ENCODE measurements at places on chromosomes 7 and 10.
A peak's percentile ranks its signal among the peaks of the same experiment; 100 is the strongest.

DNA sequence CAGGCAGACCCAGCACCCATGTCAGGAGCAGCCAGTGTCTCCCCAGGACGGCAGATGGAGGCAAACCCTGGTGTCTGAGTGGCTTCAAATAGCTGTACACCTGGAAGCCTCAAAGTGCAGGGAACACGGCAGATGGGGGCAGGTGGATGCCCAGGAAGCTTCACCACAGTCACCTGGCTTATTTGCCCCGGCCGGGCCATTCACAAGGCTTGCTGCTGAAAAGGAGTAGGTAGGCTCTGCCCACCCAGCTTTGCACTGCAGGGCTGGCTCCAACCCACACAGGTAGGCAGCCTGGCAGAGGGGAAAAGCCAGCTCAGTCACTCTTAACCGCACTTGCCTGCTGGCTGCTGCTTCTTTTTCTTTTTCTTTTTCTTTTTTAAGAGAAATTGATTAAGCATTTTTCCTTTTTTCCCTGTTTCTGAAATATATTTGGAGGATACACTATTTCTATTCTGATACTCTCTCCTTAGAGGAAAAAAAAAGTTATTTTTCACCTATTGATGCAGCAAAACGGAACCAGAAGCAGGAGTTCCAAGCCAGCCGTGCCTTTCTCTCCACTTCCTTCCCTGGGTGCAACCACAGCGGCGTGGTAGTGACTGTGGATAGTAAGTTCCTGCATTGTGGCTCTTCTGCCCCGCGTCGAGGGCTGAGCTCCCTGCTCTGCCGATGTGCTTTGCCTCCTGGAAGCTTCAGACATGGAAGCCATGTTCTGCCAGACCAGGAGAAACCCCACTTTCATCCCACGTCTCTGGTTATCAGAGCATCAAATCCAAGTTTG lies 118.3 kb downstream of the KLF6 start:
- DNase-seq, result peak; percentile 16

DNA sequence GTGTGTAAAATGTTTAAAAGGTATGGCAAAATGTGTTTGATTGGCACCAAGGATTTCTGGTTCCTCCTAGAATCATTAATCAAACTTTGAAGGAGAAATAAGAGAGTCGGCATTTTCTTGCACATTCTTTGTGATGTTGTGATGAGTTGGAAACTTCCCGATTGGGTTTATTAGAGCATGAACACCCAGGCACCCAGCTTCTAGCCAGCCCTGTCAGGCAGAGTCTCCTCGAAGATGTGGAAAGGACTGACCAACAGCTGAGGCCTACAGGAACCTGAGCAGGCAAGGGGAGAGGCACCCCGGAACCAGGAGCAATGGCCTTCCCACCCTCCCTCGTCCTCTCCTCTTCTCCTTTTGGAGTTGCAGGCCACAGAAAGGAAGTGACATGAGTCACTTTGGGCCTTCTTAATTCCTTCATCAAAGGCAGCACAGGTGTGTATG lies 68.7 kb downstream of the EGFR start:
- no peak for DNase-seq

DNA sequence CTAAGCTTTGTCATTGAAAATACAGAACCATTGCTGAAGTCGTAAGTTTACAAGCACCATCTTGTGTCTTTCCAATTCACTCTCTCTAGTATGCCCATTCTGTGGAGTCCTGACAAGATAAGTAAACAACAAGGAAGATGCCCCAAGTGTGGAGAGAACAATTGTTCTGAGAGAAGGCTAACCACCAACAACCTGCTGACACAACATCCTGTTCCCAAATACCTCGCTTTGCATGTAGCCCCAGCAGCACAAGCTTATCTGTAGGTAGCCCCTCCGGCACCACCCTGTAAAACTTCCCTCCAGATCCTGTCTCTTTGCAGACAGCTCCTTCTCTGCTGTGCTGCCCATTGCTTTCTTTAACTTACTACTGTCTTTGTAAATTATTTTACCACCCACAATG lies 233.3 kb upstream of the AOAH start:
- no peak for DNase-seq

DNA sequence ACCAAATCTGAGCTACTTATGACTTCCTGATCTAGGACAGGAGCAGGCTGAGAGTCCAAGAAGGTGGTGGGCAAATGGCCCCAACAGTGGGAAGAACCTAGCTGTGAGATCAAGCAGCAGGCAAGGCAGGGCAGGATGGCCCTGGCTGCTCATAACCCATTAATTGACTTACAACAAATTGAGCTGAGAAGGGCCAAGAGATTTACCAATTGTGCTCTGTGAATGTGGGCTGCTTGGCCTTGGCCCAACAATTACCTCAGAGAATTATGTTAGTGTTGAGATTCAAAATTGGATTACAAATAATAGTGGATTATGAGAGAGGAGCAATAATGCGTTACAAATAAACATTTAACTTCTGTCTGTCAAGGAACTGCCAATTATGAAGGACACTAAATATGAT lies 956.5 kb downstream of the KCNMA1 start:
- no peak for DNase-seq

- peak; percentile 67 for DNase-seq
These were observed 623 bp downstream of the TYSND1 start for GRCh38 chr10:70145666-70146488.

DNA sequence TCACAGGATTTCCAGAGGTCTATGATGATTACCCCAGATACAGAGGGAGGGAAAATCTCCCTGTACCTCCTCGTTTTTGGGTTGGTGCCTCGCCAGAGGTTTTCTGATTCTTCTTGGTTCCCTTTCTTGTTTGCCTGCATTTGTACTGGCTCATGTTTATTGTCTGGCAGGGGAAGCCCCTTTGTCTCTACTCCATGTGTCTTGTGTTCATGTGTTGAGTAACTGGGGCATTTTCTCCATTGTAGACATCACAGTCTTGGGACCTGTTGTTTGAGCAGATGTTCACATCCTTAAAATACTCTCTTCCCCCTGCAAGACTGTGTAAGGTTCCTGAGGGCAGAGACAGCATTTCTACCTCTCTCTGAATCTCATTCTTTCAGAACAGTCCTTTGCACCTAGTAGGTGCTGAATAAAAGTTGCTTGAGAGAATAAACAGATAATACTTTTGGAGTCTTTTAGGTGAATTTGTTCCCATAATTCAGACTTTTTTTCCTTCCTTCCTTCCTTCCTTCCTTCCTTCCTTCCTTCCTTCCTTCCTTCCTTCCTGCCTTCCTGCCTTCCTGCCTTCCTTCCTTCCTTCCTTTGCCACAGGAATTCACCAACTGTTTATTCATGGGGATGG lies 25.1 kb downstream of the CDK14 start:
- DNase-seq, result no peak

GRCh38 chr7:76338298-76339084 lies 20.3 kb downstream of the YWHAG start:
- no peak for DNase-seq

GRCh38 chr10:10788761-10789160 lies 228.9 kb upstream of the CELF2 start:
- no peak for DNase-seq

DNA sequence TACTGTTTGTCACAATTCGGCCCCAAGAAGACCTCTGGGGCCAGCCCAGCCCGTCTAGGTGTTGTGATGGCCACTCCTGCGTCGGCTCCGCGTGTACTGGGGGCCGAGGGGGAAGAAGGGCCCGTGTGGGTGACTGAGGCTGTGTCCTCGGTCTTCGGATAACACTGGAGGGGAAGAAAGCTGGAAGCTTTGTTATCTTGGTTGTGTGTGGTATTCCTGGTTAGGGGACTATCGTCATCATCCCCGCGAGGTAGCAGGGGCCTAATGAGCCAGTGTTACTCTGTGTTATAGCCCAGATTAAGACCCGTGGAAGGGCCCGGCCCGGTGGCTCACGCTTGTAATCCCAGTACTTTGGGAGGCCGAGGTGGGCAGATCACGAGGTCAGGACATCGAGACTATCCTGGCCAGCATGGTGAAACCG lies 854 bp downstream of the MTG1 start:
- no peak for DNase-seq

GRCh38 chr7:148296994-148297644 lies 293.4 kb upstream of the C7orf33 start:
- no peak for DNase-seq

DNA sequence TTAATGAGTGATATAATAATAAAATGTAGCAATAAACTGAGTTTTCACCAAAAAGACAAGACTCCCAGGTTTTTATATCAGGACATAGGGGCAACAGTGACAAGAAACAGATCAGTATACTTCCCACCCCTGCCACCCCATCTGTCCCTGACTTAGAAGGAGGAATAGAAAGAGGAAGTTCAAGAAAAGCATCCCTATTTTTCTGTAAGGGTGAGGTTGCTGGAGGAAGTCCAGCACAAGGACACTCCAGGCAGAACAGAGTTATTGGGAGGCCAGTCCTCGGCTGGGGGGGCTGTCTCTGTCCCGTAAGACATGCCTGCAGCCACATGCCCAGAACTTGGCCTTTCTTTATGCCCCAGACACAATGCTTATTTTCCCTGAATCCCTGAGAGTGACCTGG lies 16.5 kb upstream of the TLX1 start:
- no peak for DNase-seq

GRCh38 chr10:52650873-52651272 lies 121.7 kb downstream of the MBL2 start:
- DNase-seq, result no peak

DNA sequence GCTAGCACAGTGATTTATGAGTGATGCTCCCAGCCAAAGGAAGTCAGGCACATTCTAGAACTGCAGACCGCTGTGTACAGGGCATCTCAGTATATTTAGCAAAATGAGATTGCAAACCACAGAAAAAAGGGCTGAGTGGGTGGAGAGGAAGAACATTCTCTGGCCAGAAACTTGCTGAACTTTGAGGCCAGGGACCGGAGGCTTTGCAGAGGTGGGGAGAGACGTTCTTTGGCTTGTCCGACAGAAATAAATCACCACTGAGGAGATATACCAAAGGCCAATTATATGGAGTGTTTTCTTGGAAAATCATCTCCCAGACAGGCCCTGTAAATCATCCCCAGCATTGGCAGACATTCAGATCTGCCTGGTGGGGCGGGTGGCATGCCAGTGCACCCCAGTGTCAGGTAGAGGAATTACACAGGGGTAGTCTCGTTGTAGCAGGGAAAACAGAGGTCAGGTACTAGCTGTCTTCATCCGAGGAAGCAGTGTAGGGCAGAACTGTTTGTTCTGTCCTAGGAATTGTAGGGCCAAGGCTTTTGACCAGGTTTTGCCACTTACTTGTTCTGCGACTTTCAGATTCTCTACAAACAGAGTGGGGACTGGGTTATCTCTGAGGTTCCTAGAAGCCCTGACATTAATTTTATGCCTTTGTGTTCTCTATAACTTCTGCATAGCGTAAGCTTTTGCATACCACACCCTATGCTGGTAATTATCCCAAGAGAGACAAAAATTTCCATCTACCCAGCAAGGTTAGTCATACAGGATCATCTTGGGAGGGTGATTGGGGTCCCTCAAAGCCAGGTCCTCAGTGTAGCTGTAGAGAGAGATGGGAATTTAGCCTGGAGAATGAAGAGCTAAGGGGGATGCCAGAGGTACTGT lies 655.6 kb downstream of the LRMDA start:
- DNase-seq, result no peak

DNA sequence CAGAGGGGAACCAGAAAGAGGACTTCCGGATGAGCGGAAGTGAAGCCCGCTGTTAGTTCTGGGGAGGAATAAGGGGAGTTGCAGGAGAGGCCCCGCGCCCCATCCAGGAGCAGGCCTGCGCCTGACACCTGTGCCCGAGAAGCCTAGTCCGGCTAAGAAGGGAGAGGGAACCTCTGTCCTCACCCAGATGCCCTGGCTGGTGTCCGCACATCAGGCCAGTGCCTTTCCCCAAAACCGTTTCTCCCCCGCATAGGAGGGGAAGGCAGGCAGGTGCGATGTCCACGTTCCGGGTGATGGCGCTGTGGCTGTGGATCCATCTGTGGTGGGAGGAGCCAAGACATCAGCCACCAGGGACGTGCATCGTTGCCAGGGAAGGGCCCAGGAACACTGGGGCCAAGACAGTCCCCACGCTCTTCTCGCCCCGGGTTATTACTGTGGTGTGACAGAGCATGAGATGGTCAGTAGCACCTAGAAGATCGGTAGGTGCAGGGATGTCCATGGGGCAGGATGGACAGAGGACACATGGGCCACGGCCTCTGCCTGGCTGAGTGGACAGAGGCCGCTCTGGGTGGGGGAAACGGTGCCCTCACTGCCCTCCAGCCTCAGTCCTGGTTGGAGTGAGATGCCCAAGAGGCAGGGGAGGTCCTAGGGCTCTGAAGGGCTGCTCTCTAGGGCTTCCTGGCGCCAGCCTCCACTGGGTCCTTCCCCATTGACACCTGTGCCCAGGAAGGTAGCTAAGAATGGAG lies 262.7 kb downstream of the CELF2 start:
- no peak for DNase-seq

GRCh38 chr10:48309711-48310226 lies 3.3 kb downstream of the MAPK8 start:
- no peak for DNase-seq

DNA sequence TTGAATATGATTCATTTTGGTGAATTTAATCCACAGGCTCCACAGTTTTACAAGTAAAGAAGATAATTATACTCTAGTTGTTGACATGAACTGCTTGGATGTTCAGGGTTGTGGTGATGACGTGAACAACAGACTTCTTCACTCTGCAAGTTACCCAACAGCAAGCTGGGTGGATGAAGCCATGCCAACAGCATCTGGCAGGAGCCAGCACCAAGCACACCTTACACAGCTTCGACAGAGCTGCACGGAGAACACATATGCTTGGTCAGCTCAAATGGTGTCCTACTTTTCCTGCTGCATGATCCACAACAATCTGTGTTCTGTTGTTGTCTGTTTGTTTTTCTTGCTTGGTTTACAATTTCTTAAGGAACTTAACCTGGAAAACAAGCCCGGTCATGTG lies 9.8 kb downstream of the NOD1 start:
- DNase-seq, result no peak

GRCh38 chr10:32890444-32890843 lies 67.6 kb downstream of the ITGB1 start:
- DNase-seq, result no peak

DNA sequence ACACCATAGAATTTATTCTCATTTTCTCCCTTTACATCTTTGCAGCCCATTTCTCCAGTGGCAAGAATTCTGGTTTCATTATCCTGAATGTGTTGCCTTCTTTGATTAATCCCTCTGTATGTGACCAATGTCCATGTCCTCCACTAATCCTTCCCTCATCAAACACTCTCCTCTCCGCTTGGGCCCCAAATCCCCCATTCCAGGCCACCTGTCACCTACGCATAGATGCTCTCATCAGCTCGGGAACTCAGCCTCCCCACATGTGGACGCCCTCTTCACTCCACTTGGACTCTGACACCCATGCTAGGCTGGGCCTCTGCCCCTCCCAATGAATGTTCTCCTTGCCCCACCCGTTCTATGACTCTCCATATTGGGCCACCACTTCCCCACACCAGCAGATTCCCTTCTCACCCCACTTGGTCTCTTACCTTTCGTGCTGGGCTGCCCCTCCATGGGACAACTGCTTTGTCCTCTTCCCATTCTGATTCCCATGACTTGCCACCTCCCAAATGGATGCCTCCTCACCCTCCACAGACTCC lies 18.7 kb upstream of the RBM20 start:
- no peak for DNase-seq

- no peak for DNase-seq
These were observed 488.9 kb upstream of the NUPR2 start for GRCh38 chr7:56605146-56605545.

Measured in T-helper 17 cell (primary cell).